ENCODE measurements at places on chromosomes 6 and 20.
A peak's percentile ranks its signal among the peaks of the same experiment; 100 is the strongest.

GRCh38 chr6:26411751-26412150, 9.7 kb downstream of the BTN3A1 start:
- no peak for DNase-seq

GRCh38 chr6:130995783-130996447, 67.1 kb downstream of the EPB41L2 start:
- no peak for DNase-seq

GRCh38 chr6:113855500-113856374, 1.4 kb upstream of the MARCKS start:
- no peak for DNase-seq

DNA sequence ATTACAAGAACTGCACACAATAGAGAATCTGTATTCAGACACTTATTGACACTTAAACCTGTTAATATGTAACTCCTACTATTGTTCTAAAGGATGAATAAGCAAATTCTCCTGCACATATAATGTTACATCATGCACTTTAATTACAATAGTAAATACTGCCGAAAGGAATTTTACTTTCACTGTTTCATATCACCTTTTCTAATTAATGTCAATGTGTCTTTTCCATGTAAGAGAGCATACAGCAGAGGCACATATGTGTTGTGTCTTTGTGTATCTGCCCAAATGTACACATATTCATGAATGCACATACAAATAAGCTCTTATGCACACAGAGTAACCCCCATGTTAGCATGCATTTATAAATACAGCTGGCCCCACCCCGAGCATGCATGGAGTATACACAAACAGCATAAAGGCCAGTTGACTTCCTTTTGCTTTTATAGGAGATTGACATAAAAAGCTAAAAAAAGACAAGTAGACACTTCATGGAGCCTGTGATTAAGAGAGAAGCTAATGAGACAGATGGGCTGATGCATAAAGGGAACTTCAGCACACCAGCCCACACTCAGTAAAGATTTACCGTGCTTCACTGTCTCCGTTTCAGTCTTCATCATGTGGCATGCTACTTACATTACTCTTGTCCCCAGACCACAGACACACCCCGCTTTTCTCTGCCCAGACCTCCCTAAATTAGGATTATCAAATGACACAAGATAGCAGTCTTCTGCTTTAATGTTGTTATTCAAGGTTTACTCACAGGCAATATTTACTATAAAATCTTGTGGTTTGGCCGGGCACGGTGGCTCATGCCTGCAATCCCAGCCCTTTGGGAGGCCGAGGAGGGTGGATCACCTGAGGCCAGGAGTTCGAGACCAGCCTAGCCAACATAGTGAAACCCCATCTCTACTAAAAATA, 184.6 kb downstream of the ATXN1 start:
- no peak for DNase-seq

DNA sequence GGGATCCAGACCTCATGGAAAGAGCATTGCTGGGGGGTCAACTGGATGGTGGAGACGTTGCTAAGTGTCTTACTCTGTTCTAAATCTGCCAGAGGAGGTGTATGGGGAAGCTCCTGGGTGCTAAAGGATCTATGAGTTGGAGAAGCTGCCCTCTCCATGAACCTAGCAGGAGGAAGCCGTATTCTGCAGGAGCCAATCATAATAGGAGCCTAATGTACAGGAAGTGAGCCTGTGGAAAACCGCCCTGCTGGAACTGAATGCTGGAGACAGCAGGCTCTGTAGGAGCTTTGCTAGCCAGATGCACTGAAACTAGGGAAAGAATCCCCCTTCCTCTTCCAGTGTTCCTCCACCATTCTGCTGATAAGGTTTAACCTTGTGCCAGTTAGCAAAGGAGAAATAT, 10.9 kb downstream of the CASP8AP2 start:
- no peak for DNase-seq

- no peak for DNase-seq
Measured at GRCh38 chr20:57884956-57885355, 175.1 kb upstream of the PMEPA1 start.

- no peak for DNase-seq
Measured at GRCh38 chr20:20251836-20252235, 116.1 kb upstream of the INSM1 start.

- DNase-seq = no peak
Measured at GRCh38 chr6:108723594-108723993, 124.6 kb upstream of the ARMC2 start.

DNA sequence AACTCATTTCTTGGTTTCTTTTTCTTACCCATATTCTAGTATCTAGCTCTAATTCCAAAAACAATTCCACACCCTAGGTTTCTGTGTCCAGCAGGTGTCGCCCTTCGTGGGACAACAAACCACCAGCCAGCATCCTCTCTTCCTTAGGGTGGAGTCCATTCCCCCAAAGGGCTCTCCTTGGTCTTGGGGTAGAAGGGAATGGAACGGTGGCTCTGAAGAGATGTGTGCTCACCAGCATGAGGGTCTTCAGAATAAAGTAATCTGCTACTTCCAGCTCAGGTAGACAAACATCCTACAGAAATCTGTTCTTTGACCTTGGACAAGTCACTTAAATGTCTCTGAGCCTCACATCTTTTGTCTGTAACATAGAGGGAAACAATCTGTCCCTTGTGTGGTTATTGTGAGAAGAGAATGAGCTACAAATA, 7.2 kb downstream of the HLA-DMB start:
- peak; percentile 85 for DNase-seq

GRCh38 chr20:34369265-34369664, 6.2 kb downstream of the ITCH start:
- no peak for DNase-seq

GRCh38 chr20:43376831-43377230, 80.9 kb upstream of the SRSF6 start:
- no peak for DNase-seq

DNA sequence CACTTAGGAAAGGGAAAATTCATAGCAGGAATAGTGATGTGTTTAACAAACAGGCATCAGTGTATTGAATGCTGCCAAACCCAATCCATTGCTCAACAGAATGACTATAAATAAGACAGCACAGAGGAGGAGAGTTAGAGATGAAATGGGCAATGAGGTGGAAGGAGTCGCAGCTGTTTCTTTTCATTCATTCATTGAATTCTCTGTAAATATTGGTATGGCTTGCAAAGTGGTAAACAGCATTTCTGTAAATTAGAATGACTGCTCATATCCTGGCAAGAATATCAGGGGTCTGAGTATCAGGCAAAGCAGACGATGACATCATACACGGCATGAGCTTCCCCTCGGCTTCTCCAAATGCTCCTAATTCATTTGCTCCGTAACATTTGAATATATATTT, 703.6 kb upstream of the SLC35B3 start:
- DNase-seq = no peak

GRCh38 chr6:114053791-114054190, 82.8 kb upstream of the HDAC2 start:
- no peak for DNase-seq

- DNase-seq = no peak
Measured at GRCh38 chr6:56706981-56707726, 64.5 kb upstream of the DST start.

- no peak for DNase-seq
Measured at GRCh38 chr6:47132724-47133123, 90.6 kb upstream of the ADGRF1 start.

- DNase-seq = no peak
Measured at GRCh38 chr6:159989492-159990480, 20.9 kb downstream of the IGF2R start.

DNA sequence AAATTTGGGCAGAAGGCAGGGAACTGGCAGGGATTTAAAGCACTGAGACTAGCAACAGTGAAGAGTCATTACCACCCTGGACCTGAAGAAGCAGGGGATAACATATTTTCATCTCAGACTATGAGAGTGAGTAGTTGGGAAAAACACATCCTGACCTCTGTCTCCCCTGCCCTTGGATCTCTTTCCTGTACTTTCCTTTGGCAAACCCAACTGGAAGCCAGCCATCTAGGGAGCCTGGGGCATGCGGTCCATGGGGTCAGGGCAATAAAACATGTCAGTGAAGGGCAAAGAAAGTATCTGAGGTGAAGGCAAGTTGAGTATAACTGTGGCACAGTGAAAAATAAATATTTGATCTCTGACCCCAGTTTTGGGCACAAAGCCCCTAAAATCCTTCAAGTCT, 698.2 kb downstream of the DOK5 start:
- no peak for DNase-seq

GRCh38 chr20:1741309-1742048, 83.9 kb upstream of the SIRPG start:
- DNase-seq = no peak

DNA sequence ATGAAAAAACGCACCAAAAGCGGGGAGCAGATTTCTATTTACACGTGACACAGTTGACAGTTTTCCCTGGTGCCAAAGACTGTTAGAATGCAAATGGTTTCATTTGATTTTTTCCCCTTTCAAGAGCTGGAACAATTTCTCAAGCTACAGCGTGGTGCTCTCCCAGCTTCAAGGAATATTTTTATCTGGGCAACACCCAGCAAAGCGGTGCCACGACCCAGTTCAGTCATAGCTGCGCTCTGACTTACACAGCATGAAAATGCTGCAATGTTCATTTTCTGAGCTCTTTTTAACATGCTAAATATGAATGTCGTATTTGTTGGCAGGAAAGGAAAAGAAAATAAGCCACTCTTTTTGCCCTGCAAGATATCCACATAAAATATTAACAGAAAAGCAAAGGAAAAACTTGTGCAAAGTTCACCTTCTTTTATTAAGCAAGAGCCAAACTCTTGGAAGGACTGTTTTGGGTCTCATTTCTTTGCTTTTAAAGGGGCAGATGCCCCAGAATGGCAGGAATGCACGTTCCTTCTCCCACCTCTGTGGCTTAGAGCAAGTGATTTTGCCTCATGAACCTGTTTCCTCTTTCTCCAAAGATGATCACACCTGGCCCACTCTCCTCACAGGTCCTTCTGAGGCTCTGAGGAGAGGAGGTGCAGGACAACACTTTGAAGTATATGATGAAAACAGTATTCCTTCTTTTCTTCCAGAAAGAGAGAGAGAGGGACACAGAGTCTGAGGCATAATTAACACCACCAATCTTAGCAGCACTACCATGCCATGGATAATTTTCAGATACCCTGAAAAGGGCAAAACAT, 47.0 kb downstream of the TTI1 start:
- no peak for DNase-seq

DNA sequence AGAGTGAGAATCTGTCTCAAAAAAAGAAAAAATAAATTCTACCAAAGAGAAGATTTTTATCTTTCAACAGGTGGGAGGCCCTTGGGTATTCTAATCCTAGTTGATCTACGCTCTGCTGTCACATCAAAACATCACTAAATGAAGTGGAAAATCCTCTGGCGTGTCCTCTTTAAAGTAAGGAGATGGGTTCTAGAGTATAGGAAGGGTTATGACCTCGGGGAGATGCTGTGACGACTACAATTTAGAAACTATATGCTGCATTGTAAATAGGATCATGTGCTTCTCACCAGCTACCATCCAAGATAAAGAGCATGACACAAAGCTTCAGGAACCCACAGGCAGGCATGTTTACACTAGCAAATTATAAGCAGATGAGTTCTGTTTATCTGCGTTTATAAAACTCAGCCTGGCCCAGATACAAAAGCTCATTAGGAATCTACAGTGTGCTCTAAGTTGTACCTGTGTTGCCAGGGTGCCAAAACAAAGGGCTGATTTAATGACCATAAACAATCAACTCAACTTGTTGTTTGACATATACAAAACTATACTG, 197.1 kb upstream of the PLN start:
- no peak for DNase-seq

- DNase-seq = no peak
Measured at GRCh38 chr6:164854526-164854925, 454.9 kb downstream of the C6orf118 start.

- DNase-seq = no peak
Measured at GRCh38 chr6:14138701-14139215, 21.2 kb downstream of the CD83 start.

- no peak for DNase-seq
Measured at GRCh38 chr6:144106206-144106605, 10.8 kb upstream of the SF3B5 start.

GRCh38 chr6:106488494-106489370, 128.2 kb downstream of the CRYBG1 start:
- DNase-seq = no peak

- no peak for DNase-seq
Measured at GRCh38 chr6:79536585-79536953, 661 bp downstream of the LCA5 start.

DNA sequence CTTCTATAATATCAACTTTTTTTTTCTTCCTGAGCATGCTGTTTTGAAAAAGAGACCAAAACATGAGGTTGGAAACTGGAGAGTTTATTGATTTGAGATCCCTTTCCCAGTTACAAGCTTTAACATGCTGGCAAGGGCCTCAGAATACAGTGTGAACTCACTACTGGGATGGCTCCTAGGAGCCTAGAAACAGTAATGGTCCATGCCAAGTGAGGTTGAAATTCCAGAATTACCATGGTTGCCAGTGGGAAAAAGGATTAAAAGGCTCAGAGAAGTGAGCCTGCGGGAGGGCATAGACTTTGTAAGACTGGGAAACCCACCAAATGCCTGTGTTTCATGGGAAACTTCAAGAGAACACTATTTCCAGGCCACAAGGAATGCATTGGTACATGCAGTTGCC, 28.9 kb upstream of the SLC22A3 start:
- no peak for DNase-seq

DNA sequence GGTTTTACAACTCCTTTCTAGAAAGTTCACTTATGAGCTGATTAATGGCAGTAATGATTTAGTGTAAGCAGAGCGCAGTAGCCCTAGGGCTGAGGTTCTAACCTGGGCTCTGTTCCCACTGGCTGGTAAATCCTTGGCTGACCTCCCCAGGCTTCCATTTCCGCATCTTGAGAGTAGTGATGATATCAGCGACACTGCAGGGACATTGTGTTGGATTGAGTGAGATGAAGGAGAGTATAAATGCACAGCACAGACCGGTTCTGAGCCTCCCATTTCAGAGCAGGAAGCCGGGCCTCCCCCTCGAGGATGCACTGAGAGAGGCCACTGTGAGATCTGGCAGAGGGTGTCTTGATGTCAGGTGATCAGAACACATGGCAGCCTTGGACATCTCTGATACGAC, 477.2 kb upstream of the SULF2 start:
- no peak for DNase-seq

DNA sequence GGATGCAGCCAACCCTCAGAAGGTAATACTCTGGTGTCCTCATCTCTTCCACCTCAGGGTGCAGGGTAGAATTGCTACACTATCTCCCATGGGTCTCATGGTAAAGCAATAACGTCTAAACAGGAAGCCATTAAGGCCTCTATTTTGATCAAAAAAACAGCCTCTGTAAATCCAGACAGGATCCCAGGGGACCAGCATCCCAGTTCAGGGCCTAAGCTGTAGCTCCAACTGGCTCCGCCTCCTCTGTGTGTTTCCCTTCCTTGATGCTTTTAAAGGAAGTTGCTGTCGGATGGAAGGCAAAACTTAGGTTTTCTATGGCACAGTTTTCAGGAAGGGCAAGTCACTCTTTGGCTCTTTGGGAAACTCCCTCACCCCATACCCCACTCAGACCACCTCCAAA, 222.0 kb downstream of the MAFB start:
- DNase-seq = no peak

GRCh38 chr20:5630071-5630470, 120.1 kb upstream of the SHLD1 start:
- no peak for DNase-seq

- no peak for DNase-seq
Measured at GRCh38 chr6:27966816-27967426, 9.9 kb downstream of the OR2B6 start.

- DNase-seq = no peak
Measured at GRCh38 chr20:18504479-18505060, 3.2 kb upstream of the SEC23B start.

GRCh38 chr6:12483712-12484111, 193.6 kb downstream of the EDN1 start:
- no peak for DNase-seq

GRCh38 chr6:35808688-35809087, 3.5 kb downstream of the LHFPL5 start:
- DNase-seq = no peak

All from activated CD4-positive, alpha-beta T cell treated with anti-CD3 and anti-CD28 coated beads for 4 hours (primary cell).